ENCODE measurements at places on chromosomes 13 and 19.

- DNase-seq = no peak
Observed at GRCh38 chr13:107969546-107969945, 245.8 kb downstream of the LIG4 start.

GRCh38 chr19:29871143-29871542 is 59.4 kb downstream of the CCNE1 start:
- DNase-seq = no peak

DNA sequence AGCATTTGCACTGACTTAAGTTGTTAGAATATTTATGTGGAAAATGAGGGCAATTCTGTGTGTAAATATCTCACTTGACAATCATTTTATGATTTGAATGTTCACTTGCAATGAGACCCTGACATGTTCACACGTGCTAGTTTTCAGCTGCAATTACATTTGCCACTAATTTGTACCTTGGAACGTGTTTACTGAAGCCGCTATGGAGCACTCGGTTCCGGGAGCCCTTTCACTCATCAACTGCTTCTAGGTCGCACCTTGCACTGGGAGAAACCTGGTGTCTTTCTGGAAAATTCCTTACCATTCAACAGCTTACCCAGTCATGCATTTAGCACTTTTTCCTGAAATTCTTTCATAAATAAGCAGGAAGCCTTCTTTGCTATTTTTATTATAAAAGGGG is 229.6 kb downstream of the ZIC5 start:
- no peak for DNase-seq

- DNase-seq = no peak
Observed at GRCh38 chr19:39381910-39382611, 8.8 kb downstream of the PAF1 start.

DNA sequence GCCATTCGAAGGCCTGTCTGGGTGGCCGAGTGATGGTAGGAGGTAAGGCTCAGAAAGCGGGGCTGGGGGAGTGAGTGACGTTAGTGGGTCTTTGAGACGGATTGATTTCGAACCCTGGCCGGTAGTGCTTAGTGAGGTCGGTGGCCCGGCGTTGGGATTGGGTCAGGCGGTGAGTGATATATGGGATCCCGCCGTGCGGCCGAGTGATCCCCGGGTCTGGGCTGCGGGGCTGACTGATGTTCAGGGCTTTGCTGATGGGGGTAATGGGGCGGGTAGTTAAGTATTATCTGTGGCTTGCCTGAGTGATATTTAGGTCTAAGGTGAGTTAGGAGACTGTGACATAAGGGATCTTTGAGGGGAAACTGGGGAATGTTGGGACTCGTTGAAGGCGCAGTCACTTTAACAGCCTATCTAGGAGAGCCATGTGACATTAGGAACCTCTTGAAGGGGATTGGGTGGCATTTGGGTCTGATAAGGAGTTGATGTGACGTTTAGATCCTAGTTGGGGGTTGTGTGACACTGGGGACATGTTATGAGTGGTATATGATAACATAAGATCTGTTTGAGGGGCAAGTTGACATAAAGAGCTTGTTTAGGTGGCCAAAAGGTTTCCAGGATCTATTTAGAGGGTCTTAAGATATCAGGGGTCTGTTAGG is 543 bp downstream of the PSMC4 start:
- no peak for DNase-seq

DNA sequence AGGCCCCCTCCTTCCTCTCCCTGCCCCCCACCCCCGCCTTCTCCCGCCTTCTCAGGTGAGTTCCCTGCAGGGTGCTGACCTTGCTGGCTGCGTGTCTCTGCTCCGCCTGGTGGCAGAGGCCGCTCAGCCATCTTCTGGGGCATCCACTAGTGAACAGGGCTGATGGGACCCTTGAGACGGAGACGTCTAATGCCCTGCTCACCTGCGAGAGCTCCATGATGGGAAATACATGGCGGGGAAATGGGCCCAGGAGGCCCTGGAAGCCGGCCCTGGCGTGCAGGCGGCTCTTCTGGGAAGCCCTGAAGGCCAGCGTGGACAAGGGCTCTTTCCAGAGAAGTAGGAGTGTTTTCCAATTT is 15.2 kb upstream of the F7 start:
- no peak for DNase-seq

DNA sequence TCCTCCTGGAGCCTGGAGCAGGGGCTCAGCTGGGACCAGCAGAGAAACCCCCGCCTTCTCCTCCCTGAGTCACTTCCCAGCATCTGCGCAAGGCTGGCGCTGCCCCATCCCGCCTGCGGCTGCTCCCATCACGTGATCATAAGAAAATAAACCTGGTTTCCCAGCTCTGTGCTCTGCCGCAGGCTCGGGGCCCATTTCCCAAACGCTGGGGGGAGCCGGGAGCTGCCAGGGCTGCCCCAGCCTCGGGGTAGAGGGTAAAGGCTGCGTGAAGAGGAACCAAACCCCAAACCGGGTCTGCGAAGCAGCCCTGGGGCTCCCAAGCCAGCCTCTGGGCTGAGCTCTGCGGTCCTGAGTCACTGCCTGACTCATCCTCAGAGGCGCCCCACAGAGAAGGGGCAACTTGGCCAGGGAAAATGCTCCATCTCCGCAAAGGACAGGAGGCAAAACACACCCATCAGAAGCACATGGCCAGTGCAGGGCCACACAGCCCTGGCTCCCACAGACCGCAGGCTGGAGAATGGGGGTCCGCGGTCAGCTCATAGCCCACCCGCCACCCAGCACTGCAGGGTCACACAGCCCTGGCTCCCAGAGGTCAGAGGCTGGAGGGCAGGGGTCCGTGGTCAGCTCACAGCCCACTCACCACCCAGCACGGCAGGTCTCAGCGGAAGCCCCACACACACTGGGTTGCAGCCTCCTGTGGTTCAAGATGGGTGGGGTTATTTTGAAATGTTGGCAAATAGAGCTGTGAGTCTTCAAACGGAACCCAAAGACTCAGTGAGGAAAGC is 67.1 kb downstream of the RASA3 start:
- peak; percentile 44 for DNase-seq

GRCh38 chr19:54532528-54532927 is 29.9 kb downstream of the LAIR2 start:
- no peak for DNase-seq

GRCh38 chr19:18385675-18386542 is at the start of gene GDF15:
Gene GDF15, plus strand, starts transcription at chr19:18386158. Its CDS starts 32 bp downstream, at chr19:18386190.
- DNase-seq = peak; percentile 23

- no peak for DNase-seq
Observed at GRCh38 chr13:42348576-42348975, 76.6 kb downstream of the AKAP11 start.

DNA sequence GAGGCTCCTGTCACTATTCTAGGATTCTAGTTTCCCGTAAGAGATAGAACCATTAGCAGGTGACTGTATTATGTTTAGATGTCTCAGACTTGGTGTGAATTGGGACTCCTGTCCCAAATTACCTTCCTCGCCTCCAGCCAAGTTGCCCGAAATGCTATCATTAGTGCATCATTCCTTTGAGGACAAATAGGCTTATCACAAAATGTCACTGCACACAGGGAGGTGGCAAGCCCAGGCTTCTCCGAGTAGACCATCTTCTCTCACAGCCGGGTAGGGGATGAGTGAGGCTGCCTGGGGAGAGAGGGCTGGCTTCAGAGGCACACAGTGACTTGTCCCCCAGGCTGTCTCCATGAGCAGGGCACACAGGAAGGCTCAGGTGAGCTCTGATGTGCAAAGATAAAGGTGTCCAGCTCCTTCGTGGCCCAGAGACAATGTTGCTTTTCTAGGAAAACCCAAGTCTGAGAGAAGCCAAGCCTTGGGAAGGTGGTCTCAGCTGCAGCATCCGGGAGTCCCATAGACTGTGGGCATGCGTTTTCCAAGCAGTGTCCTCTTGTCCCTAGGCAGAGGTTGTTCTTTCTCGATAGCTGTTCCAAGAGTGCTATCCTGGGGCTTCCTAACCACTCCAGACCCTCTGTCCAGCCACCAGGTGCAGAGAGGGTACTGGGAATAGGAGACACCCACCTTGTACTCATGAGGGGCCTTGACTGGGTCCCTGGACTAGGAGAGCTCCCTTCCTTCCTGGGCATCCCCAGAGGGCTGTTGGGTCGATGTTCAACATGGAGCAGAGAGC is 163.1 kb upstream of the TSHZ3 start:
- DNase-seq = no peak

GRCh38 chr13:31530922-31531321 is 208.4 kb upstream of the RXFP2 start:
- no peak for DNase-seq
